Stimulated activated CD4-positive, alpha-beta T cell treated with anti-CD3 and anti-CD28 coated beads, TNF-alpha, amount 100 ng/mL, for 1 hour (primary cell): ENCODE measurements at places on chromosomes 3 and 15.

GRCh38 chr15:99016680-99017321, 9.2 kb upstream of the PGPEP1L start:
- no peak for DNase-seq

DNA sequence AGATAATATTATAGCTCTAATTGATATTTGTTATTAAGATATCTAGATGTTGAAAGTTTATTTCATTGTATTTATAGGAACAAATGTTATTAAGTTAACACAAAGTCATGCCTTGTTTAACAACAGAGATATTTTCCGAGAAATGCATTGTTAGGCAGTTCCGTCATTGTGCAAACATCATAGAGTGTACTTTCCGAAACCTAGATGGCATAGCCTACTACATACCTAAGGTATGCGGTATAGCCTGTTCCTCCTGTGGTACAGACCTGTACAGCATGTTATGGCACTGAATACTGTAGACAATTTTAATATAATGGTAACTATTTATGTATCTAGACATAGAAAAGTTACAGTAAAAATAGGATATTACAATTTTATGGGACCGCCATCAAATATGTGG, 114.3 kb downstream of the NAALADL2 start:
- DNase-seq, result no peak

- no peak for DNase-seq
Observed at GRCh38 chr3:57826245-57826951, 70.3 kb downstream of the SLMAP start.

GRCh38 chr15:91886878-91887277, 33.4 kb downstream of the SLCO3A1 start:
- no peak for DNase-seq

DNA sequence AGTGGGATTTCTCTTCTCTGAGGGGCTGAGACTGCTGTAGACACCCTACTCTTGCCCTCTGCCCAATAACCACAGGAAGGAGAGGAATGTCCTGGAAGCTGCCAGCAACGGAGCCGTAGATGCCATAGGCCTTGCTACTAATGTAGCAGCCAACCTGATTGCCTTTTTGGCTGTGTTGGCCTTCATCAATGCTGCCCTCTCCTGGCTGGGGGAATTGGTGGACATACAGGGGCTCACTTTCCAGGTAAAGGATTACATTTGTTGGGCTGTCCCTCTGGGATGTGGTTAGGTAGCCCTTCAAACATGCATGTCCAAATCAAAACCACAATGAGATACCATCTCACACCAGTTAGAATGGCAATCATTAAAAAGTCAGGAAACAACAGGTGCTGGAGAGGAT, 16.1 kb downstream of the SLC28A2 start:
- DNase-seq, result no peak

GRCh38 chr15:80492874-80493273, 88.7 kb downstream of the ARNT2 start:
- no peak for DNase-seq

DNA sequence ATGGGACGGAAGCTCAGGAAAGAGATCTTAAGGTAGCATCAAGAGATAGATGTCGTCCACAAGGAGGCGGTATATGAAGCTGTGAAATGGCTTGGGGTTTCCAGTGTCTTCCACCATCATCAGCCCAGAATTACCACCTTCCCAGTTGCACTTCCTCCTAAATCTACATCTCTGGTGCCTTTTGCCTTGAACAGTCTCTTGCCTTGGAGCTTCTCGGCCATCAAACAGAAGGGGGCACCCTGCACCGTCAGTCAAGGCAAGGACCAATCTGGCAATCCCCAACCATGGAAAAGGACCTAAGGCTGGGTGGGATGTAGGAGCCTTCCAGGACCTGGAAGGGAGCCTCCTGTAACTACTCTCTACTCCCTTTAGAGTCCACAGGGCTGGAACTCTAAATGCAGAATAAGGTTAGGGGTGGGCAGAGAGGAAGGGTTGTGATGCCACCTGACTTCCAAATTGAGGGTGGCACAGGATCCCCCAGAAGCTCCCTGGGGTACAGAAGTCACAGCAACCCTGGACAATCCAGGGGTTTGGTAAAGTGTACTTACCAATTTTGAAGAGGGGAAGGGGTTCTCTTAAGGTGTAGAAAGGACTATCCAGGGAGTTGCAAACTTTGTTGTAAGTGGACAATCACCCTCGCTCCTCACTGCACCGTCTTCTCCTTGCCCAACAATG, 1.0 kb upstream of the RYR3 start:
- no peak for DNase-seq

GRCh38 chr3:122414391-122414790, 1.5 kb downstream of the WDR5B start:
- no peak for DNase-seq

- DNase-seq, result no peak
Observed at GRCh38 chr3:73018790-73019441, 22.3 kb downstream of the PPP4R2 start.

- DNase-seq, result no peak
Observed at GRCh38 chr15:59137566-59137965, 32.6 kb downstream of the CCNB2 start.

GRCh38 chr3:31622636-31623288, 90.0 kb downstream of the STT3B start:
- DNase-seq, result no peak

- DNase-seq, result no peak
Observed at GRCh38 chr3:66014056-66014455, 24.7 kb downstream of the MAGI1 start.

DNA sequence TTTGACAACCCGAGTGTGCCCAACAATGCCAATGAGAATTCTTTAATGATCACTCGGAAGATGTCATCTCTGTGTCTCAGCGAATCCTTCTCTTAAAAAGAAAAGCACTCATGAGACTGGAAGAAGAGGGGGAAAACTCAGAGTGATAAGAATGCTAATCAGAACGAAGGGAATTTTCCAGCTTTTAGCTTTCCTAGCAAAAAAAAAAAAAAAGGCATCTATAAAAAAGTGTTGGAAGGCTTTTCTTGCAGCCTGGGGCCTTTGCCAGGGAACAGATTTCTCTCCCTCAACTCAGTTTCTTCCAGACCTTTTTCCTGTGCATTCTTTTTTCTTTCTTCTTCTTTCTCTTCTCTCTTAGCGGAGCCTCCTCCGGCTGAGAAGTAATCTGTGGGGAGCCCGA, 80.5 kb upstream of the NEO1 start:
- DNase-seq, result no peak

DNA sequence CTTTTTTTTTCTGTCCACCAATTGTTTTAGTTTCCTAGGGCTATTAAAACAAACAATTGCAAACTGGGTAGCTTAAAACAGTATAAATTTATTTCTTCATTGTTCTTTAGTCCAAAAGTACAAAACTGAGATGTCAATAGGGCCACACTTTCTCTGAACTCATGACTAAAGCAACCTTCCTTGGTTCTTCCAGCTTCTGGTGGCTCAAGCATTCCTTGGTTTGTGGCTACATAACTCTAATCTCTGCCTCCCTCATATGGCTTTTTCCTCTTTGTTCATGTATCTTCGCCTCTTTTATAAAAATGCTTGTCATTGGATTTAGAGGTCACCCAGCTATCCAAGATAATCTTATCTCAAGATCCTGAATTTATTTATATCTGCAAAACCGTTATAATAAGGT, 914.5 kb upstream of the EPHA6 start:
- DNase-seq, result no peak

DNA sequence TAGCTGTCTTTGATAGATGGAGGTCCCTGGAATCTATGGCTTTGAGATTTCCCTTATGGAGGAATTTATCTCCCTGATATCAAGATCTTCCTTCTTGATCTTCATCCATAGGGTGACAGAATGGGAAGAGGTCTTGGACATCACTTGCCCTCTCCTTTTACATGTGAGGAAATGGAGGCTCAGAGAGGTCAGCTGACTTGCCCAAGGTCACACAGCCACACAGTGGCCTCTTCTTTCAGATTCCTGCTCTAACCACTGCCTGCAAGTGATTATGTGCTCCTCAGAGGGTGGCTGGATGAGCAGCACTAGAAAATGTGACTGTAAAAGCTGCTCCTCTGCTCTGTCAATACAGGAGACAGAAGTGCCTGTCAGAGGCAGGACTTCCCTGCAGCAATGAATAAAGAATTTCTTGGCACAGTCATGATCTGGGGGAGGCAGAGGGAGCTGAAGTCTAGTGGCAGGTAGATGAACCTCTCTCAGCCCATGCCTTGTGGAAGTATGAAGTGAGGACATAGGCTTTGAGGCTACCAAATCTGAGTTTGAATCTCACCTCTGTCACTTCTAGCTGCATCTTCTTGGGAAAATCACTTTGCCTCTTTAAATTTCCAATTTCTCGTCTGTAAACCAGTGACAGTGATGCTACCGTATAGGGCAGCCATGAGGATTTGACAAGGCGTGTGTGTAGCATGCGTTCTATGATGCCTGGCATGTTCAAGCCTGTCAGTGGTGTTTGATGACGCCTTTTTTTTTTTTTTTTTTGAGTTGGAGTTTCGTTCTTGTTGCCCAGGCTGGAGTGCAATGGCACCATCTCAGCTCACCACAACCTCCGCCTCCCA, 12.0 kb downstream of the SSUH2 start:
- DNase-seq, result no peak

DNA sequence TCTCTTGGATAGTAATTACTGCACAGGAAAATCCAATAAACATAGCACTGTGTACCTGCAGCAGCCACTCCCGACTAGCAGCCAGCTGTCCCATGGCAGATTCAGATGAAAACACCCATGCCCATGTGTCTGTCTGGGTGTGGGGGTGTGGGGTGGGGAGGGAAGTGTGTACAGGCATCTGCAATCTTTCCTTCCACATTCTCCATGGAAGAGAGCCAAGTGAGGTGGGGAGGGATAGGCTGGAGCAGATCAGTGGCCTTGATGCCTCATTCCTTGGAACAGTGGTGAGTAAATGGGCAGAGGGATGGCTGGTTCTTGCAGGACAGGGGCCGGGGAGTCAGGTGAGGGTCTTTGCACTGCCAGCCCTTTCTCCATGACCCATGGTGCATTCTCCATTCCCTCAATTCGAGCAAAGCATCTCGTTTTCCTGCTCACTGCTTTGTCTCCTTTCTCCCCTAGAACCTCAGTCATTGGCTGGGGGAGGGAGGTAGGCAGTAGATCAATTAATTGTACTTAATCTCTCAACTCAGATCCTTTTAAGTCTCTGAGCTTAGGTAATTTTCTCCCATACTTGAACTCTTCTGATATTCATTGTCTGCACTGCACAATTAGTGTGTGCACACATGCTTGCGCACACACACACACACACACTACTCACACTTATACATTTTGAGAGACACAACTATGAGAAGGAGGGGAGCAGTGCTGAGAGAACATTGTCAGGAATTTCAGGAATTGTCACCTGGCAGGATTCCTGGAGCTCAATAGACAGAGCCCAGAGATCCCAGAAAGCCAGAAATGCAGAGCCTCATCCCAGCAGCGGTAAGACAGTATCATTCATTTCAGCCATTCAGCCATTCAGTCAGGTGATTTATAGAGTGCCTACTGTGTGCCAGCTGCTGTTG, 31.9 kb downstream of the PDIA5 start:
- no peak for DNase-seq

GRCh38 chr3:60912876-60913275, 338.4 kb downstream of the FHIT start:
- DNase-seq, result no peak

GRCh38 chr3:150436161-150436560, 28.1 kb downstream of the TSC22D2 start:
- DNase-seq, result no peak

DNA sequence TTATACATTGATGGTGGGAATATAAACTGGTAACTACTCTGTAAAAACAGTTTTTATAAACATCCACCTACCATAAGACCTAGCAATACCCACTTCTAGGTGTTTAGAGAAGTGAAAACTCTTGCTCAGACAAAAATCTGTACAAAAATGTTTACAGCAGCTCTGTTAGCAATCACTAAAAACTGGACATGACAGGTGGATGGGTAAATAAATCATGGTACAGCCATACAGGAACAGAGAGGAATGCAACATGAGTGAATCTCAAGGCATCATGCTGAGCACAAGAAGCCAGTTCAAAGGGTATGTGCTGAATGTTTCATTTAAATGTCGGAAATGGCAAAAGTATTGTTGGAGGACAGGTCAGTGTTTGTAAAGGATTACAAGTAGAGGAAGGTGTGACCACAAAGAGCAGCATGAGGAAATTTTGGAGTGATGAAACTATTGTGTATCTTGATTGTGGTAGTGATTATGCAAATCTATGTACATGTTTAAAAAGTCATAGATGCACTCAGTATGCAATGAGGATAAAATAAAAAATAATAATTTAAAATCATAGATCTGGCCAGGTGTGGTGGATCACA, 2.8 kb upstream of the RNU5A-1 start:
- no peak for DNase-seq

DNA sequence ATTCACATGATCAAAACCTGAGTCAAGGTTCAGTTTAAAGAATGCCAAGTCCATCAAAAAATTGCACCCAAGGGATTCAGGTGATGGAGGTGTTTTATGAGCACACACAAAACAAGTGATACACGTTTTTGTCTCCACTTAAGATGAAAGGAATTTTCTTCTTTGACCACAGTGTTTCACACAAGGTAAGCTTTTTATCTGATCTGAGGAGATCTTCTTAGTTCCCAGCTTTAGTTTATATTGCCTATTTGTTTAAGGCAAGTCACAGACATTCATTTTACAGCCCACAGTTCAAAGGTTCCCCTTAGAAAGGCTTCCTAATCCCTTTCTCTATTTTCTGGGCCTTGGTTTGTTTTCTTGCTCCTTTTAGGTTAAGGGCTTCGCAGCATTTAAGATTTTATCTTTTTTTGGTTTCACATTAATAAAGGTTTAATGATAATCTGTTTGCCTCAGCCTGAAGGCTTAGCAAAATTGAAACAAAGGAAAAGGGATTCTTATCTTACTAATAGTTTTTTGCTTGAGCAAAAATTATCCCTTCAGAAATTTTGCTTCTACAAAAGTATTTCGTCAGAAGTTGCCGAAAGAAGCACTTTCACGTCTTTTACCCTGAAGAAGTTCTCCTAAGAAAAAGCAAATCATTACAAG, 420.5 kb upstream of the NAALADL2 start:
- DNase-seq, result no peak

DNA sequence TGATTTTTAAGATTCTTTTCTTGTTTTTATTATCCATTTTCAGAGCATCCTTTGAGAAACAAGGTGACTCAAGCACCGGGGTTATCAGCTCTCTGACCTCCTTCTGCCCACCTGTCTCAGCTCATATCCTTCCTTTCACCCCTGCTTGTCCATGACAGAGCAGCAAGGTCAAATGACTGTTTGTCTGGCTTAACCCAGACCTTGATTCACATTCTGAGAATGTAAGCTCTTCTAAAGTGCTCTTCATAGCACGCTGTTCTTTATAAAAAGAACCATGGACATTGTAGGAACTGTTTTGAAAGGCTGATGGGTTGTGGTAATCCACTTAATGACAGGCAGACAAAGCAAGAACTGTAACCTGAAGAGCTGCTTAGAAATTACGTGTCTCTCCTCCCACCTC, 122.5 kb downstream of the CHST2 start:
- DNase-seq, result no peak

GRCh38 chr3:187922704-187923416, 177.6 kb upstream of the BCL6 start:
- no peak for DNase-seq

GRCh38 chr3:49552087-49552486, 2.2 kb upstream of the BSN start:
- no peak for DNase-seq

- DNase-seq, result no peak
Observed at GRCh38 chr15:99645951-99646350, 80.2 kb downstream of the MEF2A start.
